ENCODE measurements at places on chromosomes 13 and 19. TPM values are rescaled to one million over a fixed set of nuclear protein-coding genes. Genes with fewer than 3 reads are reported as not detected.

DNA sequence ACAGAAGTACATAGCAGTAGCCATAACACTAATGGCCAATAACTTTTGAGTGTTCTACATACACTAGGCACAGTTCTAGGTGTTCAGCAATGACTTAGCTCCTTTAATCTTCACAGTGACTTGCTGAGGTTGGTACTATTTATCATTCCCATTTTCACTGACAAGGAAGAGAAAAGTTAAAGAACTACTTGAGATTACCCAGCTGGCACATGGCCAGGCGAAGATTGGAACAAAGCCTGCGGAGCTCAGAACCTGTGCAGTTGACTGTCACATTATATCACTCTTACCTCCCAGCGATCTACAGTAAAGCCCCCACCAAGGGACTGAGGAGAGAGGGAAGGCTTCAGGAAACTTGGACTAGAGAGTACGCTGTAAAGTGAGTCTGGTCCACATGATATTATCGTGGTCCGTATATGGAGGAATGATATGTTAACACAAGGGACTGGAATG, 42.4 kb upstream of the WDFY2 start:
- DNase-seq = no peak

DNA sequence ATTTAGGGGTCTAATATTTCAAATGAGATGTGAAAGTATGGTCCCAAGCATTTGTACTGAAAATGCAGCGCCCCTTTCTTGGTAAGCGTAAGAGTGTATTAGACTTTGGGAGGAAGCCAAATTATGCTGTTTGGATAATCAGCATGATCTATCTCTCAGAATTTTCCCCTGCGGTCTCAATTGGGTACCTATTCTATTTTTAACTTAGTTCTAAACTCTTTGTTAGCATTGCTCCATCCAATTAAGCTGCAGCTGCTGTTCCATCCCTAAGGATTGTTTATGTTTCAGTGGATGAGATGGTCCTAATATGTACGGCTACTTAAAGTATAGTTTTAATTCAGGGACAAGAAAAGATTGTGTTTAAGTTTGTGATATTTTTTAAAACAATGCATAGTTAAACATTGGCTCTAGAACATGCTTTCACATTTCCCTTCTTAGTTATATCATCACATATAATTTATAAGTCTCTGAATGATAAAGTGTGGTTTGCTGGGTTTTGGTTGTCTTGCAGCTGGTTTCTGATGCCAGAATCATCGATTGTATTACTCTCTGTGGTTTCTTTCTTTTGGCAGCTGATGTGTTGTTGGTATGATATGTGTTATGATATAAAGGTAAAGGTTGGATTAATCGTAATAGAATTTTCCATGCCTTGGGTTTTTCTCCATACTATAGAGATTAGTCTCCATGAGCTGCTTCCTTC, 15.0 kb downstream of the POLR1D start:
- DNase-seq = no peak

DNA sequence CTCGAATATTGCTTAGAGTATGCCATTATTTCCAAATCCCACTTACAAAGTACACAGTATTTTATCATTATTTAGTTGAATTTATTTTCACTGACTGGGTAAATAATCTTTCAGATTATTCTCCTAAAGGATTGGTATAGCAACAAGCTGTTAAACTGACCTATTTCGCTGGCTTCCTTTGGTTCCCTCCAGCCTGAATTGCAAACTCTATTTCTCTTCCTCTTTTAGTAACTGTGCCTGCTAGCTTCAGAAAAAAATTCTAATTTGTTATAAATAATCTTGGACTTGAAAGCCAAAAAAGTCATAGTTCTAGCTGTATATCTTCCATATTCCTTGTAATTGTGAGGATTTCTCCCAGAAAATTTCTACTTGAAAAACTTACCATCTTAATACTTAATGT, 15.0 kb upstream of the CCNA1 start:
- DNase-seq = no peak

DNA sequence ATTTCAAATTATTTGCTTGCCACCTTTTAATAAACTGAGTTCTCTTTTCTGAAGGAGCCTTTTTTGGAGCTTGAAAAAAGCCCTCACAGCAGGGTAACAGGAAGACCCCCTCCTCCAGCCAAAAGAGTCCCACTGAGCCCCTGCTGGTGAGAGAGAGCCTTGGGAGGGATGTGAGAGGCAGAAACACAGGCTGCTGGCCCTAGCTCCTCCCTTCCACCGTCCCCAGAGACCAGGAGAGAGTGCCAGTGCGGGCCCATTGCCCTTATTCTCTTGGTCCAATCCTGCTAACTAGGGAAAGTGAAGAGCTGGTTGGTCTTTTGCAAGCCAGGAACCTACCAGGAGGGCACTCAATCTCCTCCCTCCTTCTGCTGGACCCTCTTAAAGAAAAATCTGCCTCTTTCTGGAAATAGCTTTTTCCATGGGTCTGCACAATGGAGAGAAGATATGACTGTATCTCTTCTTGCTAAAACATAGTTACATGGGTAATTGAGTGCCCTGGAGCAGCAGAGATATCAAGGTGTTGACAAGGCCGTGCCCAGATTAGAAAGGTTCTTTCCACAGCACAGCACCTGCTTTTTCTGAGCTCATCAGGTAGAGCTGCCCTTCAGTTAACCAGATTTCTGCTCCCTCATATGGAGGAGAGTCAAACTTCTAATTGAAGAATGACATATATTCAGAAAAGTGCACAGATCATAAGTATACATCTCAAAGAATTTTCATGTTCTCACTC, 113.9 kb downstream of the LRCH1 start:
- DNase-seq = no peak

GRCh38 chr19:14237014-14237941, 31.3 kb upstream of the ADGRL1 start:
- no peak for DNase-seq

GRCh38 chr13:59319276-59319675, 844.5 kb downstream of the DIAPH3 start:
- no peak for DNase-seq

RELB gene
- 4.5 TPM for polyA plus RNA-seq

DNA sequence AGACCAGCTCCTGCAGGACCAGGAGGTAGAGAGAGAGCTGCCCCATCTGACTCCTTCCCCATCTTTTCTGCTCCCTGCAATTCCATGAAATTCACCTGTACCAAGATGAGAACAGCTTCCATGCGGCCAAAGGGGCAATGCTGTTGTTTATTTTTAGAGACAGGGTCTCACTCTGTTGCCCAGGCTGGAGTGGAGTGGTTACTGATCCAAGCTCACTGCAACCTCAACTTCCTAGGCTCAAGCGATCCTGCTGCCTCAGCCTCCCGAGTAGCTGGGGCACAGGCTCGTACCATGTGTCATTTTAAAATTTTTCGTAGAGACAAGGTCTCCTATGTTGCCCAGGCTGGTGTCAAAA, 3.6 kb upstream of the PLIN4 start:
- DNase-seq = no peak

- peak; percentile 65 for DNase-seq
These were observed 32.0 kb upstream of the EPHX3 start for GRCh38 chr19:15264061-15264932.

DNA sequence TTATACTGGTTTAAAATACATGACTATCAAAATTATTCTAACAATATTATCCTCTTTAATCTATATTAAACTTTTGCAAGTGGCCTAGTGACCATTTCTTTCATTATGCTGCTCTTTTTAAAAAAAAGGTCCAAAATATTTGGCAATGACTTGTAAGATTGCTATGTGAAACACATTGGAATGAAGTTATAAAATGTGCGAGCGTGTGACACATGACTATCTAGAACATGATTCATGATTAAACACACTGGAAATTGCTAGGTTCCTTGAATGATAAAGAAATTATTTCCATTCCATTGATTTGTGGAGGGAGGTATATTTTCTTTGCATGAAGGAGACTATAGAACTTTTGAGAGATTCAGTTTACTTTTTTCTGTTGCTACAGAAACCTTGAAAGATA, 739.1 kb downstream of the DIAPH3 start:
- no peak for DNase-seq

- DNase-seq = no peak
These were observed 187.5 kb downstream of the TM9SF2 start for GRCh38 chr13:99688776-99689175.
